OCI-LY7 (cell line): ENCODE measurements at places on chromosomes 16 and 17.

GRCh38 chr16:1775846-1776671 lies 3.1 kb upstream of the MRPS34 start:
- DNase-seq, result no peak

- no peak for DNase-seq
Observed at GRCh38 chr16:65574326-65574966, 452.6 kb upstream of the CDH11 start.

GRCh38 chr16:15880434-15881308 lies 7.7 kb downstream of the CEP20 start:
- DNase-seq, result no peak

- no peak for DNase-seq
Observed at GRCh38 chr16:88005968-88006367, 54.7 kb downstream of the BANP start.

GRCh38 chr16:75942936-75943335 lies 216.6 kb upstream of the CPHXL start:
- DNase-seq, result no peak

DNA sequence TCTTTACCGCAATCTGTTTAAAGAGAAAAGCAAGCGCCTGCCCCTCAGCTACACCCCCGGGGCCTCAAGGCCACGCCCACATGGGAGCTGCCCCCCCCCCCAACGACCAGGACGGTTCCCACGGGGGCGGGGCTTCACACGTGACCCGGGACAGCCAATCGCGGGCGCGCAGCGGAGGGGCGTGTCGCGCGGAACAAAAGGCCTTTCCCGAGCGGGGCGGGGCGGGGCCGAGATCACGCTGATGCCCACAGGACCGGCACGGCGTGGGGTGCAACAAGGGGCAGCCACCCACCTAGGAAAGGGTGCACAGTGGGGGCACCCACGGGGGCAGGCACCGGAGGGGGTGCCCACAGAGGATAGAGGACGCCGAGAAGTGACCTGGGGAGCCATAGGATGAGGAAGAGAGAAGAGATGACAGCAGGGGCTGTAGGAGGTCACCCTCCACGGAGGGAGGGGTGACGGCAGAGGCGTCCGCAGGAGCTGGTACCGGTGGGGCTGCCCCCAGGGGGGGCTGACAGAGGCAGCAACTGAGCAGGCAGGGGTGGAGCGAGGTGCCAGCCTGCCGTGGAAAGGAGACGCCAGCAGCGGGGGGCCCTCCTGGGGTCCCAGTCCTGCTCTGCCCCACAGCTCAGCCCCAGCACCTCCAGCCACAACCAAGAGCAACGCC lies 6.2 kb downstream of the UNKL start:
- DNase-seq, result peak; percentile 92

DNA sequence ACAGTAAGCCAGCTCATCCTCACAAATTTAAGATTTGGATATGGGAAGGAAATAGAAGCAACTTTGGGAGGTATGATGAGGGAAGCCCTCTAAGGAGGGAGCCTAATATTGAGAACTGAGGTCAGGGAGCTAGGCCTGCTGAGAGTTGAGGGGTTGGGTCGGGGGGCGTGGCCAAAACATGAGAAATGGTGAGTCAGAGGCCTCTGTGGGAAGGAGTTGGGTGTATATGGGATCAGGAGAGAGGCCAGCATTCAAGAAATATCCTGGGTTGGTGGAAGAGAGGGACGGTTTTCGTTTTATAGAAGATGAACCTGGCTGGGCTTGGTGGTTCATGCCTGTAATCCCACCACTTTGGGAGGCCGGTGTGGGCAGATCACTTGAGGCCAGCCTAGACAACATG lies 48.4 kb downstream of the CLEC16A start:
- DNase-seq, result no peak

- peak; percentile 97 for DNase-seq
Observed at GRCh38 chr16:88651276-88651988, 579 bp upstream of the CYBA start.

GRCh38 chr17:66517336-66518009 lies 215.1 kb downstream of the PRKCA start:
- no peak for DNase-seq

DNA sequence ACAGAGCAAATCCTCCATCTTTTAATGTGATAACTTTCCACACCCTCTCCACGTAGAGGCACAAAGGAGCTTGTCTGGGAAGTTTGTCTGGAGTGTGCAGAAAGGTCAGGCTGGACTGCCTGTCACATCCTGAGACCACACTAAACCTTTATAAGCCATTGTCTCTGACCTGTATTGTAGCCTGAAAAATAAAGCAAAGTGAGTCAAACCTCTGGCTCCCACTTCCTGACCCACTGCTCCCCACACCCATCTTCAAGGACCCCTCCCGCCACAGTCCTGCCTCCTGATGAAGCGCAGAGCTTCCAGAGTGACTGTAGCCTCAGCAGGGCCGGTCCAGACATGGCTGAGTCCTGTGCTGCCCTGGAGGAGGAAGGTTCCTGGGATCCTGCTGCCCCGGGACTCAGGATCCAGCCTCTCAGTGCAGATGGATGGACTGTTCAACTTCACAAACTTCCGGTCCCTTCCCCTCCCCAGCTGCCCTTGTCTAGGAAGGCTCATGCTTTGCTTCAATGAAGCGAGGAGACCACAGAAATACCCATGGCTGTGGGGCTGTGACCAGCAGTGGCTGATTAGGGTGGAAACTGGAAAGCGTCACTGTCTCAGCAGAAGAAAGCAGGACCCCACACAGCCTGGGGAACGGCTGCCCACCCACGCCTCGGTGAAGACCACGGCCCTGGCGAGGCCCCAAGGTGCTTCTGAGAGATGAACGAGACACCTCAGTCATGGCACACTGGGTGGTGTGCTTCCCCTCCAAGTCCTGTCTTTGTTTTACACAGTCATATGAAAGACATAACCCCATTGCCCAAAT lies 30.9 kb upstream of the CLEC18B start:
- peak; percentile 70 for DNase-seq

DNA sequence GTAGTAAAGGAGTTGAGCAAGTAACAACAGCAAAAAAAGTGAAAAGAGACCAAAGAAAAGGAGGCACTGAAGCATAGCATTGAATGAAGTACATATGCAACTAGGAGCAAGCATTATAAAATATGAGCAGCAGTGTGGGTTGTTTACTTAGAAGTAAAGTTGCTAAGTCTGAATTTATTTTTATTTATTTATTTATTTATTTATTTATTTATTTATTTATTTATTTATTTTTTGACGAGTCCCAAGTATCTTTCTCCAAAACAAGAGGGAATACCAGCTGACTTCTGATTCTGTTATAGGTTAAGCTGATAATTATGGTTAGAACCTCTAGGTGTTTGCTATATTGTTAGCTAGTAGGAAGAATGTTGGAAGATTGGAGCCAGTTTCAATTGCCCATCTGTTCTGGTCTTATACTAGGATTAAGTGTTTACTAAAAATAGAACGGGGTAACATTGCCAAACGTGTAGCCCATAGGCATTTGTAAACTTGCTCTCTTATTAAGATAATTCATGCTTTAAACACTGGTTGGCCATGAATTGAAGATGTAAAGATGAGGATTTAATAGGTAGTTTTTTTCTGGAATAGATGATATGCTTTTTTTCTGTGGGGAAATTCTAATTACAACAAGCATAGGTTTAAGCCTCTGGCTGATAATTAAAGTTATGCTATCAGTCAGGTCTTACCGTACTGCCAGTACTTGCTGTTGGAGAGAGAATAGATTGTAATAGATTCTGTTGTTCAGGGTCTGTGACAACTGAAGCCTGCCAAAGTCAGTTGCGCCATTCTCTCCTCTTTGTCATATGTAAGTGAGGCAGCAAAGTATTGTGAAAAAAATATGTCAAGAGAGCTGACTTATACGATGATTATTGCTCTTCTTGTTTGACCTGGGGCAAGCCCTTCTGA lies 66.7 kb downstream of the PPM1E start:
- no peak for DNase-seq

GRCh38 chr16:17914168-17914567 lies 422.4 kb downstream of the NPIPA8 start:
- no peak for DNase-seq

GRCh38 chr16:82031116-82032084 lies 3.7 kb upstream of the HSD17B2 start:
- peak; percentile 16 for DNase-seq

GRCh38 chr17:27244491-27245223 lies 49.3 kb upstream of the WSB1 start:
- DNase-seq, result no peak

- peak; percentile 27 for DNase-seq
Observed at GRCh38 chr17:6755731-6756184, at the start of gene XAF1. Gene XAF1 (plus strand): TSS chr17:6756046. CDS start chr17:6756079, 33 bp downstream.

GRCh38 chr16:14409563-14409962 lies 220.5 kb downstream of the PARN start:
- no peak for DNase-seq

DNA sequence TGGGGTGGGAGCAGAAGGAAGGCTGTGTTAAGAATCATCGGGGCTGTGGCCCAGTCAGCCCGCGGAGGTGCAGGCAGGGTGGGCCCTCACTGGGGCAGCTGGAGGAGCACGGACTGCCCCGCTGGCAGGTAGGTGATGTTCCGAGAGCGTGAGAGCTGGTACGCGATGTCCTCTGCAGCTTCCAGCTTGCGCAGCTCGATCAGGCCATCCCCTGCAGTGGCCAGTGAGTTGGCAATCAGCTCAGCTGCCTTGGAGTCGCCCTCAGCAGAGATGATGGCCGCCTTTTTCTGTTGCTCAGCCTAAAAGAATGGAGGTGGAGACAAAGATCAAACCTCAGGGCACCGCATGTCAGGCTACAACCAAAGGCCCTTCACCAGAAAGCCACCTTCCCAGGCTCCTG lies 9.8 kb downstream of the PHB1 start:
- no peak for DNase-seq

DNA sequence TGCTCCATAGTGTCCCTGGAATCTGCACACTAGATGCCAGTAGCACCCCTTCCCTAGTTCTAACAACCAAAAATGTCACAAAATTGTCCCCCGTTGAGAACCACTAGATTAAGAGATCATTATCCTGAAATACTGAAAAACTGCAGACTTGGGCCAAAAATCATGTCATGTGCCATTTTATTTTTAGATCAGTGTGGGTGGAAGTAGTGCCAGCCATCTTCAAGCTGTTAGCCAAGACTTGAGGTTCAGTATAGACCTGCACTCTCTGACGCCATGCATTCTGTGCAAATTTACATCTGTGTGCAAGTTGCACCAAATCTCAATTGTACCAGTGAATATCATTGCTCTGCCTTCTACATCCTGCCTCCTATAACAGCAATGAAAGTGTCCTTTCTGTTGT lies 31.5 kb upstream of the NOL11 start:
- DNase-seq, result no peak

- no peak for DNase-seq
Observed at GRCh38 chr17:57210224-57210553, 46.1 kb upstream of the MSI2 start.

GRCh38 chr16:85963753-85964285 lies 64.9 kb downstream of the IRF8 start:
- no peak for DNase-seq

DNA sequence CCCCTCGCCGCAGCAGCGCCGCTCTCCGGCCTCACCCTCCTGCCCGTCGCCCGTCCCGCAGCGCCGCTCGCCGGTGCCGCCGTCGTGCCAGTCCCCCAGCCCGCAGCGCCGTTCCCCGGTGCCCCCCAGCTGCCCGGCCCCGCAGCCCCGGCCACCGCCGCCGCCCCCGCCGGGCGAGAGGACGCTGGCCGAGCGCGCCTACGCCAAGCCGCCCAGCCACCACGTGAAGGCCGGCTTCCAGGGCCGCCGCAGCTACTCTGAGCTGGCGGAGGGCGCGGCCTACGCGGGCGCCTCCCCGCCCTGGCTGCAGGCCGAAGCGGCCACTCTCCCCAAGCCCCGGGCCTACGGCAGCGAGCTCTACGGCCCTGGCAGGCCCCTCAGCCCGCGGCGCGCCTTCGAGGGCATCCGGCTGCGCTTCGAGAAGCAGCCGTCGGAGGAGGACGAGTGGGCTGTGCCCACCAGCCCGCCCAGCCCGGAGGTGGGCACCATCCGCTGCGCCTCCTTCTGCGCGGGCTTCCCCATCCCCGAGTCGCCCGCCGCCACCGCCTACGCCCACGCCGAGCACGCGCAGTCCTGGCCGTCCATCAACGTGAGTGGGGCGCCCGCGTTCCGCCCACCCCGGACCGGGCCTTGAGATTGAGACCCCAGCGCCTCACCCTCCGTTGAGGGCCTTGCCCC lies 15.0 kb downstream of the TBKBP1 start:
- DNase-seq, result no peak

DNA sequence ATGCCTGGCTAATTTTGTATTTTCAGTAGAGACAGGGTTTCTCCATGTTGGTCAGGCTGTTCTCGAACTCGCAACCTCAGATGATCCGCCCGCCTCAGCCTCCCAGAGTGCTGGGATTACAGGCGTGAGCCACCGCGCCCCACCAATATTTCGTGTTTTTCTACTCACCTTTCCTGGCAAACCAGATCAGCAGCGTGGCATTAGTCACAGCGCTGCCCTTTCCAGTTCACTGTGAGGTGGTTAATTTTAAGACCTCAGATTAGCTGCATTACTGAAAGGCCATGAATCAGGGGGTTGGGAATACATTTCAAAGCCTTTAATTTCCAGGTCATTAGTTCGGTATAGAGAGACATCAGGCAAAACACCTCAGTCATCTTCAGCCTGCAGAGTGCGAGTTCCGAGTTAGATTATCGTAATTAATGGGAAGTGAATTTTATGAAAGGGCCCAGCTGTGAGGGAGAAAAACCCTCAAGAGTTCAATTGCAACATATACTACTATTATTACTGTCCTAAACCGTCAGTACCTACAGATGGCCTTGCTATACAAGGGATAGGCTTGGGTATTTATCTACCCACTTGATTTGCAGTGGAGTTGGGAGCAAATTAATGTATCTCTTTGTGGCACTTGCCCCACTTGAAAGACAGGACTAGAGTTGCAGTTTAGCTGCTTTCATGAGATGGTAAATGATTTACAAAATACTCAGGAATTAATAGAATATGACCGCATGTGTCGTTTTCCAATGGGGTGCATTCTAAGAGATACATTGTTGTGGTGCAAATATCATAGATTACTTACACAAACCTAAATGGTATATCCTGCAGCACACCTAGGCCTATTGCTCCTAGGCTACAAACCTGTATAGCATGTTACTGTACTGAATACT lies 2.1 kb upstream of the USP32 start:
- no peak for DNase-seq

DNA sequence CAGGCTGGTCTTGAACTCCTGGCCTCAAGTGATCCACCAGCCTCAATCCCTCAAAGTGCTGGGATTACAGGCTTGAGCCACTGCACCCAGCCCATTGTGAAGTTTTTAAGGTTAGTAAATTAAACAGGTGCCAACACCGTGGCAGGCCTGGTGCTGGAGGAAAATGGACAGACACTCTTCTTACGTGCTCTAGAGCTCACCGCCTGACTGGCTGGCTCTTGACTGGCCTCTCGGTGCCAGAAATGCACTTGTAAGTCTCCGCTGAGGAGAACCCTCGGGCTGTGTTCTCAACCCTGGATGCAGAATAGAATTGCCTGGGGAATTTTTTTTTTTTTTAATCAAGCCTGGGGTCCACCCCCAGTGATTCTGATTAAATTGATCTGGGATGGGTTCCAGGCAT lies 10.3 kb upstream of the HAS3 start:
- DNase-seq, result no peak
